ENCODE measurements at places on chromosomes 3 and 15.

DNA sequence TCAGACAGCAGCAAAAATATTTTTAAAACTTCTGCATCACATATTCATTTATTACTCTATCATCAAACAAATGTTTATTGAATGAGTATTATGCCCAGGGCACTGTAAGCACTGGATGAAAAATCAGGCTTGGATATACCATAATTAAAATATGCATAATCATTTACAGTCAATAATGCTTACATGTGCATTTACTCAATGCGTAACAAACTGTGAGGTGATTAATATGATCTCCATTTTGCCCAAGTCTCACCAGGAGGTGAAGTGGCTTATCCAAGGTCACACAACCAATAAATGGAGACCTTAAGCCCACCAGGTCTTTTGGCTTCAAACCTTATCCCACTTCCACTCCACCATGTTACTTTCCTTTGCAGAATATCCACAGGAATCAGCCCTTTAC is 117.3 kb upstream of the SLC24A5 start:
- no peak for DNase-seq

DNA sequence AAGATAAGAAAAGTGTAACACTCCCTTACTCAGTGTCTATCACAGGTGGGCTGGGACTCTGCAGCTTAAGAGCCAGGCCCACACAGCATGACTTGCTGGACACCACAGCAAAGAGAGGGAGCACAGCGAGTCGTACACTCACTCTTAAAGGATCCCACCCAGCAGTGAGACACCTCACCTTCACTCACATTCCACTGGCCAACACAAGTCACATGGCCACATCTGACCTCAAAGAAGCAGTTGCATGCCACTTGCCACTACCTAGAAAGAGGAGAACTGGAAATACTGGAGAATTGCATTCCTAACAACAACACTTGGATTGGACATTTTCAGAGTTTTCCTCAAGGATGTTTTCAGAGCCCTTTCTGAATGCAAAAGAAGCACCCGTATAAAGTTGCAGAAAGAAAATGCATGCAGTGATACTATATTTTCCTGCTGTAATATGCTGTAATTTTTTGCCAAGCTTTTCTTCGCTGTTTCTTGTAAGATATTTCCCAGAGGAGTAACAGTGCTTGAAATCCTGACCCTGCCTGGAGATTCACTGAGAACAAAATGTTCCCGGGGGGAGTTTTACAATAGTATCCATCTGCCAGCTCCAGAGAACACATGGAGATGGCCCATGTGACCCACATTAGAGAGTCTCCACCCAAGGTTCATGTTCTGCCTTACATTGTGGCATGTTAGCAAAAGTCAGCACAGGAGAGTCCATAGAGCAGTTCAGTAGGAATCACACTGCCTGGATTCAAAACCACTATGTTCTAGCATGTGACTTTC is 42.2 kb downstream of the TRIM42 start:
- DNase-seq = no peak

GRCh38 chr15:44082558-44083157 is 112.4 kb downstream of the FRMD5 start:
- no peak for DNase-seq

DNA sequence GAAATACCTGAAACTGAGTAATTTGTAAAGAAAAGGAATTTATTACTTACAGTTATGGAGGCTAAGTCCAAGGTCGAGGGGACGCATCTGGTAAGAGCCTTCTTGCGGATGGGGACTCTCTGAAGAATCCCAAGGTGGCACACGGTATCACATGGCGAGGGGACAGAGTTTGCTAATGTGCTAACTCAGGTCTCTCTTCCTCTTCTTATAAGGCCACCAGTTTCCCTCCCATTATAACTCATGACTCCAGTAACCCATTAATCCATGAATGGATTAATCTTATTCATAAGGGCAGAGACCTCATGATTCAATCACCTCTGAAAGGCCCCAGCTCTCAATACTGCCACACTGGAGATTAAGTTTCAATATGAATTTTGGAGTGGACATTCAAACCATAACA is 15.7 kb downstream of the ZBED2 start:
- DNase-seq = no peak

DNA sequence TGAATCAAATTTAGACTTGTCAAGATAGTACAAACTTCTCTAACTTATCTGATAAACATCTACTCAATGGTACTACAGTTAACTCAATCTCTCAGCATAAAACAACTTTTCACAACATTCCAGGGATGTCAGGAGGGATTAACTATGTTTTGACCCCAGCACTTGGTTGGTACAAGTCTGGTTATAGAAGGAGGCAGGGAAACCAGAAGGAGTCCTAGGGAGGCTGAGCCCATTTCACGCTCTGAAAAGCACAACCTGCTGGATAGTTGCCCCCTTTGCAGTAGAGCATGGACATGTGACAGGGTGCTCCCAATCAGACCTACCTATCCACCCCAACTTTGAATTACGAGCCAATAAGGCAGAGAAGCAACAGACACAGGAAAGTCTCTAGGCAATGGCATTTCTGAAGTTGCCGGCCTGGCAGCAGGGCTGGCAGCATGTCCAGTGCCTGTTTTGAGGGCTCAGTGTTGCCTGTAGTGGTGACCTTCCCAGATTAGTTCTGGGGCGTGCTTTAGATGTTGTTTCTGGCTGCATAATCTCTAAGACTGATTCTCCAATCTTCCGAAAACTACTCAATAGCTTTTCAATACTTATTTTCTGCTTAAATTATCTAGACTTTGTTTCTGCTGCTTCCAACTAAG is 8.2 kb downstream of the ANKUB1 start:
- no peak for DNase-seq

- no peak for DNase-seq
These were observed 116.8 kb downstream of the CHST2 start for GRCh38 chr3:143236226-143236964.

DNA sequence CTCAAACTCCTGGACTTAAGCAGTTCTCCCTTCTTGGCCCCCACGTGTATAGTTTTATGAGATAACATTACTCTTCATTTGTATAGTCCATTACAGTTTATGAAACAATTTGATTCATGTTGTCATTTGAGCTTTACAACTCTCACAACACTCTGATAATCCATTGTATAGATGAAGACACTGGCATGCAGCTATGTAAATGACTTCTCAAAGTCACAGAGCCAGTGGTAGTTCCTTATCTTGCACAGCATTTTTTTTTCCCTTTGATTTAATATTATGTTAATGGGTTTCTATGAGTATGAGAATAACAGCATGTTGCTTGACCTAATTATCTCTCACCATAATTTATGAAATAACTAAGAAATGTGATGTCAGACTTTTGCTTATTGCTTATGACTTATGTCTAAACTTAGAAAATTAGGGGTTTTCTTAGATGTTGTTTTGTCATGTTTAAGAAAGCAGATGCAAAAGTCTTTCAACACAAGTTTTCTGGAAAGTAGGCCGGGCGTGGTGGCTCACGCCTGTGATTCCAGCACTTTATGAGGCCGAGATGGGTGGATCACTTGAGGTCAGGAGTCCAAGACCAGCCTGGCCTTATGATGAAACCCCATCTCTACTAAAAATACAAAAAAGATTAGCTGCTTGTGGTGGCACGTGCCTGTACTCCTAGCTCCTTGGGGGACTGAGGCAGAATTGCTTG is 13.3 kb downstream of the VPS8 start:
- no peak for DNase-seq

DNA sequence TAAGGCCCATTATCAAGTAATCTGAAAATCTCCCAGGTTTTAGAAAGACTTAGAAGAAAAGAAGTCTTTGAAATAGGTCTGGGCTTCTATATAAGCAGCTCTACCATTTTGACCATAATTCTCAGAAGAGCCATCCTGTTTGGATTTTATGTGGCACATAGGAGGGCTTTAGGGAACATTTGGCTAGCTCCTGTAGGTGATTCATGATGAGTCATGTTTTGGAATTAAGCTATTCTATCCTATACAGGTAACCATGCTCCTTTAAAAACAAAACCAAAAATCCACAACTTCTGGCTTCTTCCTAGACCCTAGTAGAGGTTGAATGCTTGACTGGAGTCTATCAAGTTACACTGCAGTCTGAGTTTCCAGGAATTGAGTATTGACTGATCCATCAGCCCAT is 8.9 kb downstream of the SST start:
- DNase-seq = no peak

GRCh38 chr3:114389156-114389555 is 95.3 kb downstream of the TIGIT start:
- DNase-seq = no peak

DNA sequence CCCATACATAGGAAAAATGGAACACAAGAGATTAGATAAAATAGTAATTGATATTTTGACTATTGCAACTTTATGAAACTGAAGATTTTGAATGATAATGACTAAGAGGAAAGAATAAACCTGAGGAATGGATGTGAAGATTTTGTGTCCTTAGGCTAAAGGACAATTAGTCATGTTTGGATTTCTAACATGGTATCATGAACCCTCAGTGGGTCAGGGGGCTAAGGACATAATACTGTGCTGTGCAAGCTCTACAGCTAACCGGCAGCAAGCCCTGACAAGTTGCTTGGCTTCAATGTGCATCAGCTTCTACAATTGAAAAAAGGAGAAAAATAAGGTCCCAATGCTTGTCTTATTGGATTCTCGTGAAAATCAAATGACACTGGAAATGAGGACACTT is 491.0 kb downstream of the MECOM start:
- no peak for DNase-seq

DNA sequence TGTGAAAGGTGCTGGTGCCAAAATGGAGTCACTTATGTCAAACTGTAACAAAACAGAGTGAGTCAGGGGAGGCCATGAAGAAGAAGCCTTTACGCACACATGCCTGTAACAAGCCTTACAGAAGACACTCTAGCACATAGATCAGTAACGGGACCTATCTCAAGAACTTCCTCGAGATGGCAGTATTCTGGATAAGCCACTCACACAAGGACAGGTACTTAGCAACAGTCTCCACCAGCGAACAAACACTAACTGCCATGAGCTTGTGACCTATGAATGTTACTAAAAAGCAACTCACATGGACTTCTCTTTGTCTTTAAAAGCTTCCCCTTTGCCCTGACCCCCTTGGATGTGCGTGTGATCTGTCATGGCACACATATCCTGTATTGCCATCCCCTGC is 235.1 kb downstream of the CD47 start:
- no peak for DNase-seq

GRCh38 chr3:8085498-8085897 is 416.1 kb upstream of the LMCD1 start:
- DNase-seq = no peak

DNA sequence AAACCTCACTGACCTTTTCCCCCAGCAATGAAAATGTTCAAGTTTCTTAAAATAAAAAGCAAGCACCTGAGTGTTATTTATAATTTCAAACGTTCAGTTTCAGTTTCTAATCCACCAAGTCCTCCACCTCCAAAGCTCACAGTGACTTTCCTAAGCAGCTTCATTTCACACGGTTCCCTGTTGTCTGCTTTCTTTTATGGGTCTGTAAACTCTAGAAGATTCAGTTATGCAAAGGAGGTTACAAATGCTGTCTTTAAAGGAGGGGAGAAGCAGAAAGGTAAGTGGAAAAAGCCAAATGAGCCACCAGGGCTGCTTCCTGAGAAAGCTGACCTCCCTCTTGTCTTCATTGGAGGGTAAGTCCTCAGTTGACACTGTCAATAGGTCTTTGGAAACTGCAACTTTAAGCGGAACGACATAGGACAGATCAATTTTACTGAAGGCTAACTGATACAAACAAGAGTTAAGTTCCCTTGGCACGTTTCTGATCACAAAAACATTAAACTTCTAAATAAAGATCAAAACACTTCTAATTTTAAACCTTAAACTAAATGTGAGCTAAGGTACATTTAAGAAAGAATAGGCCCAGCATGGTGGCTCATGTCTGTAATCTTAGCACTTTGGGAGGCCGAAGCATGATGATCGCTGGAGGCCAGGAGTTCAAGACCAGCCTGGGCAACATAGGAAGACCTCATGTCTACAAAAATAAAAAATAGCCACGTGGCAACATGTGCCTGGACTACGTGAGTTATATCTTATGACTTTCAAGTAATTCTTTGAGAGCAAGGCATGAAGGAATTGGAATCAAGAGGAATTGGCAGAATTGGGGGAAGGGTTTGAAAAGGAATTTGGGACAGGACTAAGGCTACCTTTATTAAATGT is 151.9 kb upstream of the UBE2E1 start:
- no peak for DNase-seq

DNA sequence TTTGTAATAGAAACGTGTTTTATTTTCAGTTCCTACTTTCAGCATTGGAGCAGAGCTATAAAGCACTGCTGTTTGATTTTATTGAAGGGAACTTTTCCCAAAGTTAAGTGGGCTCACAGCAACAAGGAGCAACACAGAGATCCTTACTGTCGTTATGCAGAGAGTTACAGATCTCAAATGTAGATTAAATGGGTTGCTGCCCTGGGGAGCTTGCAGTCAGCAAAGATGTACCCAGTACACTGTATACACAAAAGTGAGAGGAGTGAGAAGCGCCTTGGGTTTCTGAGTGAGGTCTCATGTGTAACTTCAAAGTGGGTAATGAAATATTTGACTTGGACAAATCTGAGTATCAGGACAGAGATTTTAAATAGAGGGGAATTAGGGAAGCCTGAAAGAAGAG is 47.7 kb downstream of the MED12L start:
- DNase-seq = no peak

DNA sequence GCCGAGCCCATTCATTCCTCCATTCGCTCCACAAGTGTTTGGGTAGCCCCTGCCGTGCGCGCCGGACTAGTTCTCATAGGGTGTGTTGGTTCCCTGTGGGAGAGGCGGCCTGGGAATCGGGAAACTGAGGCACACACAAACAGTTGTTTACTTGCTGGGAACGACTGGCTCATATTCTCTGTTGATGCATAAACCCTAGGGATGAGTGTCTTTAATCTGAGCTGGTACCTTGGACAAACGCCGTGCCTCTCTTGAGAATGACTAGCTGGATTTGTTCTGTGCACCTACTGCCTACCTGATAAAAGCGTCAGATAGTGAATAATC is 737 bp downstream of the DNAJA4 start:
- DNase-seq = no peak

- DNase-seq = no peak
These were observed 20.9 kb downstream of the SLC2A2 start for GRCh38 chr3:171005648-171006047.

GRCh38 chr3:24390169-24391130 is 104.2 kb downstream of the THRB start:
- DNase-seq = no peak

DNA sequence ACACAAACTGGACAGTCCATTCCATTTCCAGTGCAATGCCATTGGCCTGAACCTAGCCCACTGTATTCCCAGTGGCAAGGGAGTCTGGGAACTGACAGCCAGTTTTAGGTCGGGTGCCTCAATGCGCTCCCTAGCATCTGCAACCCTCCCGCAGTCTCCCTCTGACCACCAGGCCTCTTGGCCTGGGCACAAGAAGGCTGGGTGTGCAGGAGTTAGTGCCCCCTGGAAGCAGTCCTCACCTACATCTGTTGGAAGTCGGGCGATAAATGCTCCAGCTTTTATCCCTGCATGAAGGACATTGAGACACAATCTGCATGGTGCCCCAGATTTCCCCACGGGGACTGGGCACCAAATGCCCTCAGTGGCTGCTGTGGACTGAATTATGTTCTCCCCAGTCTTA is 12.7 kb downstream of the C3orf22 start:
- DNase-seq = no peak

- DNase-seq = no peak
These were observed 94.4 kb downstream of the AKAP13 start for GRCh38 chr15:85474700-85475316.
